ENCODE measurements at places on chromosomes 1 and 21.

DNA sequence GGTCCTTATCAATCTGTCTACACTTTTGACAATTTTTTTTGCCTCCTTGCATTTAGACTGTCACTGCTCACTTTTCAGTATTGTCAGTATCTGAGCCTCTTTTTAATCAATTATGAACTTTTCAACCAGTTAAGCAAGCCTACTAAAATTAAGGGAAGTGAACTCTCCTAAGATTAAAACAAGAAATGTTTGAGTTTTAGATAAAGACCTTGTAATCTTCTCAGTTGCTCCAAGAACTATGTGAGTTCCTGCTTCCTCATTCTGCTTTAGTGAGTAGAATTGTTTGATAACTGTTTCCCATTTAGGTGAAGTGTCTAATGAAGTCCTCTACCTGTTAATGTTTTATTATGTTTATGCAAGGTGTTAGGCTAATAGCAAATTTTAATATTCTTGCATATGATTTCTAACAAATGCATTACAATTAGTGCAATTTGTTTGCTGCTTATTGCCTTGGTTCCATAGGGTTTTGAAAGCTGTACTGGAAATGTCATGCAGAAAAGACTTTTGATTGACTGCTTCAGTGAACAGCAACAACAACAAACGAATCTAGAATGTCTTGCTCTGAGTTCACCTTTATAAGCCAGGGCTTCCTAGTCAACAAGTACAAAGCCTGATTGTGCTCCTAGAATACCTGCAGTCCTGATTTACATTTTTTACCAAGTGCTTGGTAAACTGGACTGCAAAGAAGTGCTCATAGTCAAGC is 40.9 kb downstream of the PLA2G4A start:
- DNase-seq = no peak

DNA sequence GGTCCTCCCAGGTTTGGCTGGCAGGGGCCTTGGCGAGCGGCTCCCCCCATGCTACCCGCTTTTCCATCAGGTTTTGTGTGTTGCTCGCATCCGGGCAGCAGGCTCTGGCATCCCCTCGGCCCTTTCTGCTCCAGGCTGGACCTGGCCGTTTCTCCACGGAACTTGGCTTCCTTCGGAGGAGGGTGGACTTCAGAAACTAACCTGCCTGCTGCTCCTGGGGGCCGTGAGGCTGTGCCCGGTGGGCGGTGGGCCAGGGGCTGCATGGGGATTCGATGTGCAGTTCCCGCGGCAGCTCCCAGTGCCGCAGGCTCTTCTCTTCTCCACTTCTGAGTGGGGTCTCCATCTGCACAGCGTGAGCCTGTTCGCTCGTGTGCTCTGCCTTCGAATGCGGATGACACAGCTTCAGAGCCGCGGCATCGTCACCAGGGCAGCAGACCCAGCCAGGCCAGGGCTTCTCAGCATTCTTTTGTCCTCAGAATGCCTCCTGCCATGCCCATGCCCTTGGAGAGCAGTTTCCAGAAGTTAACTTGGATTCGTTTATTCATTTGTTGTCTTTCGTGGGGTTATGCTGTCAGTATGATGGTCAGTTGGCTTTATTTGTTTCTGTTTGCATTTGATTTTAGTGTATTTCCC is 36.4 kb downstream of the PRKCZ start:
- no peak for DNase-seq

DNA sequence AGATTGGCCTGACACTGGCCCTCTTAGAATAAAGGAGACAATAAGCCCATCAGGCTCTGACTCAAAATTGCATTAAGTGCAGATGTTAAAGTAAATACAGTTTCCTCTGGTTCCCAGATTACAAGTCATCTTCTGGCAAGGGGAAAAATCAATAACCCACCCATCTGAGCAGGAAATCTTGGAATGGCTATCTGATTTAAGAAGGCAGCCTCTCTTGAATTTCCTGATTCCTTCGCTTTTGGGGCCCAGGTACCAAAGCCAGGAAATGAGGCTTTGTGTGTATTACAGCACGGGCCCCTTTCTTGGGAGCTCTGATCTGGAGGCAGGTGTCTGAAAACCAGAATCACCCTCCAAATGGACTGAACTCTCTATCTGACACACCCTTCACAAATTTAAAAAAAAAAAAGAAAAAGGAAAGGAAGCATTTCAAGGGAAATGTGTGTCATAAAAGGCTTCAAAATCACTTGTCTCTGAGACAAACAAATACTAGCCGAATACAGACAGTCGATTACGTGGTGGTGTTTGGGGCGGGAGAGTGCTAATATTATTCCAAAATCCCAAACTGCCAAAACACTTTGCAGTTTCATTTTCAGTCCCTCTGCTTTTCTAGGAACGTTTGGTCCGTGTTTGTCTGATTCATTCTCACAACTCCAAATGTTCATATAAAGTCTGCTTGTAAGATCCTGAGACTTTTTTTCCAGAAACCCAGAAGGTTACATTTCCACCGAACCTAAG is 240.9 kb upstream of the CAMK1G start:
- no peak for DNase-seq

- DNase-seq = no peak
Observed at GRCh38 chr1:108715932-108716331, 3.2 kb downstream of the FNDC7 start.

DNA sequence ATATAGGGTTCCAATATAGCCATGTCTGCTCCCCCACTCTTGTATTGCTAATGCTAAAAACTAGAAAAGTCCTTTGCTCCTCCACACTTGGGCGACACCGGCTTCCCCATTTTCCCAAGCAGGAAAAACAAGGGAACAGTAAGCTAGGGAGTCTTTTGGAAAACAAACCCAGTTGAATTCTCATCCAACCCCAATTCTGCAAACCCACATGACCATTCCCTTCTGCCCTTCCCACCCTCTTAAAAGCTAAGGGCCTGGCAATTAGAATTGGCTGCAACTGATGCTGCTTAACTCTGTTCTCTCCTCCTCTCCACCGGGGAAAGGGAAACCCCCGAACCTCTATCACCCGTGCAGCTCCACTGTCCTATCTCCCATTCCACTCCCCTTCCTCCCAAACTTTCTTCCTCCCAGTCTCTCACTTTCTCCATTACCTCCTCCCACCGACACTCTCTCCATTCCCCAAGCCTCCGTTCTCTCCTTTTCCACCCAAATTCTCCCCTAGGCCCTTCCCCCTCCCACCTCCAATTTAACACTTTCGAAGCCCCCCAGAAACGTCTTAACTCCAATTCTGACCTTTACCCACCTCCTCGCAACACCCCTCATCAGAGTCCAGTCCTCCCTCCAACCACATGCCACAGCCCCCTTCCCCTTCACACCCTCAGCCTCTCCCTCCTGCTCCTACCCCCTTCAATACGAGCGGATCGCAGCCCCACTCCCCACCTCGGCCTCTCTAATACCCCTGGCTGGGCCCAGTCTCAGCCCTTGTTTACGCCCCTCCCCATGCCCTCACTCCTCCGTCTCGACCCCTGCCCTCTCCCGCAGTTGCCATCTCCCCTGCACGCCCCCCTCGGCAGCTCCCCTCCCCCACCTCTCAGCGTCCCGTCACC is 701 bp downstream of the DEDD start:
- DNase-seq = peak; percentile 32

DNA sequence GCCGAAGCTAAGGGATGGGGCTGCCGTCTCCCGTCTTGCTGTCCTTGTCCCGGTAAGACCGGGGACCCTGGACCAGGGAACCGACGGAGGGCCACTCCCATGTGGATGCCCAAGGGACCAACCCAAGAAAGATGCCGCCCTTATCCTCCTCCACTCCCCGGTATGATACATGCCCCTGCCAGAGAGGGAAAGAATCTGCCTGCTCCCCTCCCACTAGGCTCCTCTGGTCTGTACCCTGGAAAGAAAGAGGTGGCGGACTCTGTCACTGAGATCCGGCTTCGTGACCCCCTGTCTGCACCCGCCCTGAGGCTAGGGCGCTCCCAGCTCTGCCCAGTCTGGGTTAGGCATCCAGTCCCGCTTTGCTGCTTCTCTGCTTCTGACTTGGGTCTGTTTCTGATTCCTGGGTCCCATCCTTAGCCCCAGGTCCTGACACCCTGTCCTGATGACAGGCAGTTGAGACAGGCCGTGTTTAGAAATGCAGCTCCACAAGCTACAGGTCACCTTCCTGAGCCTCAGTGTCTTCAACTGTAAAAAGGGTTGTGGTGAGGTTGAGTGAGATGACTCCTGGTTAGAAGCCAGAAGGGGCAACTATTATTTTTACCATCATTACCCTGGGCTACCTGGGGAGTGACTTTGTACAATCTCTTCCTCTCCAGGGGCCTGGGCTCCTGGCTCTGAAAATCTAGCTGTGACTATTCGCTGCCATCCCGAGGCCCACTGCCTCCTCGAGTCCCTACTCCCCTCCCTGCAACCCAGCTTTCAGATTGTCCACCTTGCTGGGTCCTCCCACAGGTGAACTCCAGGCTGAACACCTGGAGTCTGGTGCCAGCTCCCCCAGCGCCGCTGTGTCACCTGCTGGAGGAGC is 3.7 kb downstream of the MATN1 start:
- DNase-seq = peak; percentile 16

DNA sequence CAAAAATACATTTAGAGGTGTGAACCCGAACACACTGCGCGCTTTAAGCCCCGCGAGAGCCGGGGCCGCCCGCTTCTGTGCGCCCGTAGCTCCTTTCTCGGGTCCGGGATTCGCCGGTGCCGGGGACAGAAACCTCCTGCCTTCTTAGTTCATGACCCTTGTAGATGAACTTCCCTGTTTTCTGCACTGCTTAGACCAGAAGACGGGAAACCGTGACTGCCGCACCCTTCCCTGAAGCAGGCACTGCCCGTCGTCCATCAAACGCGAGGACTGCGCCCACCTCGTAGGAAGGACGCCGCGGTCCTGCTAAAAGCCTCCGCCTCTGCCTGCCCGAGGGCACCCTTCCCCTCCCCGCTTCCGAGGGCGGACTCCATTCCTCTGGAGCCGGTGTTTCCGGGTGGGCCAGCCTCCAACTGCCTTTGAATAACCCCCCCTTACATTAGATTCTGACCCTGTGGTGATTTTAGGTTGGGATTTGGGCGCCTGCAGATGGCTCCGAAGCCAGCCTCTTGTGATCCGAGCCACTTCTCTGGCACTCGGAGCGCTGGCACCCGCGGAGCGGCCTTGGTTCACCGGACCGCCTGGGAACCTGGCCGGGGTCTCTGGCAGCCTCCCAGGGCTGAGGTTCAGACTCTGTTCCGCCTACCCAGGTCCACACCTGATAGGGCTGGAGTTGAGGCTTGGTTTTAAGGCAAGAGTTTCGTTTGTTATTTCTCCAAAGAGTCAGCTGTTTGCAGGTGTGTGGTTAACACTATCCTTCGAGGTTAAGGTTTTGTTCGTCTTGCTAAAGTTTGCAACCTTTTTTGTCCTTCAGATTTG is 1.2 kb upstream of the PTTG1IP start:
- no peak for DNase-seq

DNA sequence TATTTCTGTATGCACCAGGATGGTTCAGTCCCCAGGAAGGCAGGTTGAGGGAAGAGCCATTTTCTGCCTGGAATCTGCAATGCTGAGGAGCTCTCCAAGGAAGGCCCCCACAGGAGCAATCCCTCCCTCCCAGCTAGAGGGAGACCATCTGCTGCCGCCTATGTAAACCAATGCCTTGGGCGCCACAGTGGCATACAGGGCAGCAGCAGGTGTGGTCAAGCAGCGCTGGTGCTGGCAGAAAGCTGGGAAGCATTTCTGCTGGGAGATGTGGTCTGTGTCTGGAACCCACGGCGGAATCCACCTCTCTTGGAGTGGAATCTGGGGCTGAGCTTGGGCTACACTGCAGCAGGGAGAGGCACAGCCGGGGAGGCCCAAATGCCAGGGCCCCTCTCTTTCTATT is 283.3 kb downstream of the RRAGC start:
- DNase-seq = no peak
